ENCODE measurements at places on chromosomes 1 and 21.

GRCh38 chr1:32182060-32182459 lies 2.6 kb downstream of the TXLNA start:
- DNase-seq = no peak

GRCh38 chr1:210024996-210025395 lies 87.0 kb downstream of the SYT14 start:
- no peak for DNase-seq

- DNase-seq = no peak
These were observed 96.9 kb downstream of the NEK7 start for GRCh38 chr1:198253668-198254067.

DNA sequence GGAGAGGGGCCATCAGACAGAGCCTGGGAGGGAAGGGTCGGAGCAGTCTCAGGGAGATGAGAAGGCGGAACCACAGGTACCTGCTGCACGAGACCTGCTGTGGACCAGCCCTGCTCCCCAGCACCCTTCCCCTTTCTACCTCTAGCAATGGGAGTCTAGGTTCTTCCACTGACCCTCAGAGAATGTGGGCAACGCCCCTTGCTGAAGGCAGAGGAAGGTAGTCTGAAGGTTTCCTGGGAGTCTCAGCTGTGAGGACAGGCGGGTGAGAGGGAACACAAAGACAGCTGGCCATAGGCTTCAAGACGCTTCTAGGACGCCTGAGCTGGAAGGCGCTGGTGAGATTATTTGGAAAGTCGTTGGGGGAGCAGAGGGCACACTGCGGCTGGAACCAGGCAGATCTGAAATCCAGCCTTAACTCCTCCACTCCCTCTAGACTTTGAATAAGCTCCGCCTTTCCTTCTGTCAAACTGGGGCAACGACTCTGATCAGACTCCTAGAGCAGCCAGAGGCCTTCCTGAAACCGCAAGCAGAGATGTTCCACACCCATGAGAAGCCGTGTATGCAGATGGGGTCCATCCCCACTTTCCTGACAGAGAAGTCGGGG lies 18.1 kb downstream of the SLC45A3 start:
- no peak for DNase-seq

Measured in CD4-positive, alpha-beta T cell treated with Interleukin-21 for 1 hour (primary cell).